H1 (cell line): ENCODE measurements at places on chromosomes 7 and 10. TPM values are rescaled to one million over a fixed set of nuclear protein-coding genes. Genes with fewer than 3 reads are reported as not detected.

TCAF2 gene
- total RNA-seq: 0.20 and 0.31 TPM in 2 replicates

STYXL1 gene
- total RNA-seq: 26.4 and 32.3 TPM in 2 replicates

COA1 gene
- total RNA-seq: 136 and 143 TPM in 2 replicates

OR6B1 gene
- not detected in 2 replicates for total RNA-seq

NUP42 gene
- total RNA-seq: 27.8 and 31.8 TPM in 2 replicates

TNRC18 gene
- total RNA-seq: 8.6 and 9.9 TPM in 2 replicates

DNAH11 gene
- total RNA-seq: 4.9 and 6.1 TPM in 2 replicates

KCTD7 gene
- 7.7 and 8.6 TPM in 2 replicates for total RNA-seq

MNX1 gene
- 0.39 and 0.52 TPM in 2 replicates for total RNA-seq

SFRP4 gene
- not detected in 2 replicates for total RNA-seq

MIOS gene
- total RNA-seq: 46.5 and 50.7 TPM in 2 replicates

TAS2R5 gene
- 0.84 and 1.5 TPM in 2 replicates for total RNA-seq

RAPGEF5 gene
- total RNA-seq: 22.1 and 22.9 TPM in 2 replicates

NAT16 gene
- 0.84 and 1.0 TPM in 2 replicates for total RNA-seq

TCF7L2 gene
- total RNA-seq: 63.7 and 67.3 TPM in 2 replicates

CRTAC1 gene
- total RNA-seq: 0.91 and 1.1 TPM in 2 replicates

SOSTDC1 gene
- total RNA-seq: 0.35 and 0.55 TPM in 2 replicates
